ENCODE measurements at places on chromosomes 3 and 15.

- no peak for DNase-seq
Measured at GRCh38 chr15:85402195-85402881, 21.9 kb downstream of the AKAP13 start.

DNA sequence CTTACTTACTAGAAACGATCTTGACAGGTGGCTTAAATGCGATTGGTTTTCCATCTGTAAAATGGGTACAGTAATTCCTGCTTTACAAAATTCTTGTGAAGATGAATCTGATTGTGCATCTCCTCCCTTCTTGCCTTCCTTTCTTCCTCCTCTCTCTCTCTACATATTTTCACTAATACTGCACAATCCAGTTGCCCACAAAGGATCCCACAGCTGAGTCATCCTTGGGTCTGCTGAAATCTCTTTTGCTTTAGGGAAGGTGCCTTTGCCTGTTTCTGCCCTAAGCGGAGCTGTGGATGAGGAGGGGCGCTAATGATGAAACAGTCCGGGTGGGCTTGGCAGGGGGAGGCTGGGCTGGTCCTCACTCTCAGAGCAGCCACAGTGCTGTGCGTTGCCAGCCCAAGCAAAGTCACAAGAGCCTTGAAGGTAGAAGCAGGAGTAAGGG lies 46.1 kb downstream of the AMOTL2 start:
- DNase-seq = no peak

DNA sequence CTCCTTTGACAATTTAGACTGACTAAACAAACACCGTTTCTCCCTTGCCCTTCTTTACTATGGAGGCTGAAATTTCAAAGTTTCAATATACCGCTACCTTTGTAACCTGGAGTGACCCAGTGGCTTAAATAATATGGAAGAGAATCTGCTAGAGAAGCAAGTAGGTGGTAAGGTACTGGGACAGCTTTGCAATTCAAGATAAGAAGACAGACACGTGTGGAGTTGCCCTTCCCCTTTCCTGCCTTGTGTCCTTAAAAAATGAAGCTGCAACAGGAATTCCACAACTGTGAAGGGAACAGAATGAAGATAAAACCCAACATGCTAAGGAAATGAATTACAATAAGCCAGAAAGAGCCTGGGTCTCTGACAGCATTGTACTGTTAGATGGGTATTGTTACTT lies 26.4 kb downstream of the CBLB start:
- DNase-seq = no peak

- no peak for DNase-seq
Measured at GRCh38 chr3:182612332-182612731, 181.0 kb upstream of the ATP11B start.

DNA sequence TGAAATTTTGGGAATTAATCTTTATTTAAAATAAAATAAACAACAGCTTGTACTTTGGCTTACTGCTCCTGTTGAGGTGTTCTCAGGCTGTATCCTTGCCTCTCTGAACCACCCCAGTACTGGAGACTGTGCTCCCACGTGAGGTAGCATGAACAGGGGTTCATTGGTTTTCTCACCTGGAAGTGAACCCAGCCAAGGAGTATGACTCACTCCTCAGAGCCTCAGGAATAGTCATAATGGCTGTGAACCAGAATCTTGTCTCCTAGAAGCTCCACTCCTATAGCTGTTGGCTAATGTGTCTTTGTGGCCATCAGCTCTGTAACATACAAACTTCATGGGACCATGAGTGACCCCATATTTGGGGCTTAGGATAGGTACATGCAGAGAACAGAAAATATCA lies 122.5 kb upstream of the ST8SIA2 start:
- DNase-seq = no peak

- DNase-seq = no peak
Measured at GRCh38 chr3:127680798-127681221, 8.1 kb downstream of the ABTB1 start.

- DNase-seq = peak; percentile 36
Measured at GRCh38 chr3:145776782-145777408, 384.1 kb downstream of the PLOD2 start.

DNA sequence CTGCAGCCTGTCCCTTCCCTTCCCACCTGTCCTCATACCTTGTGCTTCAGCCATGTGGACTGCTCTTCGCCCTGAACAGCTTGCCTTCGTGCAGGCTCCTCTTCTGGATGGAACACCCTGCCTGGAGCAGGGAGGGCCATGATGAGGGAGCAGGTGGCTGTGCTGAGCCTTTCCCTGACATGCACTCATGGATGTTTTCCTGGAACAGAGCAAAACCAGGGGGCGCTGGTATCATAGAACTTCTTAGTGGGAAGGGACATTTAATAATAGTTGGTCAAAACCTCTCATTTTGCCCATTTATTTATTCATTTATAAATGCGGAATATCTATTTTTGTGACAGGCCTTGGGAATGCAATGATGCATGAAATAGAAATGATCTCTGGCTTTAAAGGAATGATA lies 149.3 kb downstream of the CACNA1D start:
- DNase-seq = no peak

All from brain (organoid and tissue), 16 donors.